ENCODE measurements at places on chromosomes 4 and X.

DNA sequence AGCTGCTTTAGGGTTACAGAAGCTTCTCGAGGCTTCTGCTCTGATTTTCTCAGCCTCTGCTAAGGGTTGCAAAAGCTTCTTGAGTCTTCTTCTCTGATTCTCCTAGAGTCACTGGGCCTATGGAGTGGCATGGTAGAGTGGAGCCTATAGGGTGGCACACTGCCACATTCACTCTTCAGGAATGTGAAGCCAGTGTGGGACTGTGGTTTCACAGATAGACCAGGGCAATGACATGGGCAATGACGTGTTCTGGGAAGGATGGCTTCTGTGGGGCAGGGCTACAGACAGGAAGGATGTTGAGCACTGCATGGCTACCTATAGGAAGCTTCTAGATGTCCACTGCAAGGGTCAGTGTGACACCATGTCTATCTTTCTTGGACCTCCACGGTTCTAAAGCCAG lies 11.0 kb upstream of the MAMLD1 start:
- DNase-seq: no peak

GRCh38 chr4:38381788-38382187 lies 282.2 kb upstream of the KLF3 start:
- DNase-seq: no peak

GRCh38 chr4:24400537-24400936 lies 183.8 kb downstream of the DHX15 start:
- DNase-seq: no peak

DNA sequence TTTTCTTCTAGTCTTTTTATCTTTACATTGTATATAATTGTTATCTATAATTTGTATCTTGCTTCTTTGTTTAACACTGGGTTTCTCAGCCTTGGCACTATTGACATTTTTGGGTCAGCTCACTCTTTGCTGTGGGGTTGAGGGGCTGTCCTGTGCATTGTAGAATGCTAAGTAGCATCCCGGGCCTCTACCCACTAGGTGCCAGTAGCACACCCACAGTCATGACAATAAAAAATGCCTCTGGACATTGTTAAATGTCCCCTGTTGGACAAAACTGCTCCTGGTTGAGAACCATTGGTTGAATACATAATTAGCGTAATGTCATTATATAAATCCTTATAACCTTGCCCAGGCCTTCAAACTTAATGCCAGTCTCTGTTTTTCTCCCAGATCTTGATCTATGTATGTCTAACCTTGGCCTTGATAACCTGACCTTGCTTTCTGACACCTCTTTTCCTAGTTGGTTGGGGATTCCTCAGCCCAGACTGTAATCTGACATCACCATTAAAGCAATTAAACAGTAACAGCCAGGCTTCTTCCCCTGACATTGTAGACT lies 46.1 kb downstream of the DCX start:
- DNase-seq: no peak

- no peak for DNase-seq
Measured at GRCh38 chrX:132068405-132068804, 45.3 kb downstream of the STK26 start.

DNA sequence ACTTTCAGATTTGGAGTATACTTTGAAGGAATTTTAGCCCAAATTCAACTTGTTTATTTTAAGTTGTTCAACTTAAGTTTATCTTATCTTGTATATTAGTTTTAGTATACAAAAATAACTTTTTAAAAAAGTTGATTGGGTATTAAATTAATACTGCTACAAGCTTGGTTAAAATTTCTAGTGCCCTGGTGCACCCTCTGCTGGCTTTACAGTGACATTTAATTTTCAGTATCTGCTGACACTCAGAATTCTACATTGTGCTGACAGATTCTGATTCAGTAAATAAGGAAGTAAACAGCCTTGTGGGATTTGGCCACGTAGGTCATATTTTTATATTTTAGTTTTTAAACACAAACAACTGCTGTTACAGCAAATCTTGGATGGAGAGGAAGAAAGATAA lies 2.9 kb downstream of the EDA start:
- no peak for DNase-seq

Measured in activated CD4-positive, alpha-beta T cell treated with anti-CD3 and anti-CD28 coated beads, Interleukin-2, amount 50 U/mL, for 4 hours (primary cell).